ELR (cell line): ENCODE measurements at places on chromosomes 12 and 14.

GRCh38 chr12:14635776-14636175 is 60.6 kb downstream of the GUCY2C start:
- DNase-seq, result peak; percentile 24

DNA sequence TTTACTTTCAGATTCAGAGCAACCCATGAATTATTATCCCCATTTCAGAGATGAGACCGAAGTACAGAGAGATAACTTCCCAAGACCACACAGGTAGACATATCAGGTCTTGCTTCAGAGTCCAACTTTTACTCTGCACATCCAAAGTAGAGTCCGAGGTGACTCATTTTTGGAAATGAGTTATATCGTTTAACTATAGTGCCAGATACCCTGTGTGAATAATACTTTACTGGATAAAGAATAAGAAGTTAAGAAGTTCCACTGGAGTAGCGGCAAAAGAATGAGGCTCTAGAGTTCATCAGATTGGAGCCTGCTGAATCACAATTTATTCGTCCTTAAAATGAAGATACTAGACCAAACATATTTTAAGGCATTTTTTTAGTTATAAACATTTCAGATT is 124.7 kb downstream of the EPS8 start:
- DNase-seq, result peak; percentile 60

- peak; percentile 66 for DNase-seq
These were observed 192.0 kb upstream of the HMGA2 start for GRCh38 chr12:65632131-65632855.

DNA sequence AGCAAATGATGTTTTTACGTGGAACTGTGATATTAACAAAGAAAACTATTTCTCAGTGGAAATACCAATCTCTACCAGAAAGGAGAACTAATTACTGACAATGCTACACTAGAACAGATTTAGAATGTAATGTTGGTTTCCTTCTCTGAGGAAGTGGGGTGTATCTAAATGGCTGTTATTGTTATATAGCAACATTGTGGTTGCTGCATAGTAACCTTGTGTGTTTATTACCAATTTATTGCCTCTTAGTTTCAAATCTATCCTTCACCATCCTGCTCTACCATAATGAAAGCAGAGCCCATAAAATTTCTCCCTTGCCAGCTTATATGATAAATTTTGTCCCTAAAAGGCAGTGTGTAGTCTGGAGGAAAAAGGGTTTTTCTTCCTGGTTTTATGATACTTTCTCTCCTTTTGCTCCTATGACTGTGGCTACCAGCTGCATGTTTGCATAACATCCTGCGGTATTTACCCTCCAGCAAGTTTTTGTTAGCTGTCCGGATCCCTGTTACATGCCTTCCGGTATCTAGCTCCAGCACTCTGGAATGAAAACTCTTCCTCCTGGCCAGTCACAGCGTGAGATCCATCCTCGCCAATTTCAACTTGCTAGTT is 5.7 kb upstream of the KLRK1 start:
- peak; percentile 91 for DNase-seq

- no peak for DNase-seq
These were observed 110.4 kb downstream of the KCNA5 start for GRCh38 chr12:5154091-5154490.

DNA sequence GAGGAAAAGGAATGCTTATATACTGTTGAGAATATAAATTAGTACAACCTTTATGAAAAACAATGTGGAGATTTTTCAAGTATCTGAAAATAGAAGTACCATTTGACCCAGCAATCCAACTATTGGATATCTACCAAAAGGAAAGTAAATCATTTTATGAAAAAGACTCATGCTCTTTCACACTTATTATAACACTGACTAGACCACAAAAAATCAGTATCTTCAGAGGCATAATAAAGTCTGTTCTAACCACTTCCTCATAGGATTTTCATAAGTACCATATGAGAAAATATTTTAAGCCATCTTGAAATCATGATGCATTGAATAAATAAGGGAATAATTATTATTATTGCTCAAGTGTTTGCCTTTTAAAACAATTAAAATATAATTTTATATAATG is 90.8 kb downstream of the SLCO1B1 start:
- no peak for DNase-seq

- DNase-seq, result peak; percentile 86
These were observed 251.0 kb upstream of the FOXG1 start for GRCh38 chr14:28515571-28515970.

DNA sequence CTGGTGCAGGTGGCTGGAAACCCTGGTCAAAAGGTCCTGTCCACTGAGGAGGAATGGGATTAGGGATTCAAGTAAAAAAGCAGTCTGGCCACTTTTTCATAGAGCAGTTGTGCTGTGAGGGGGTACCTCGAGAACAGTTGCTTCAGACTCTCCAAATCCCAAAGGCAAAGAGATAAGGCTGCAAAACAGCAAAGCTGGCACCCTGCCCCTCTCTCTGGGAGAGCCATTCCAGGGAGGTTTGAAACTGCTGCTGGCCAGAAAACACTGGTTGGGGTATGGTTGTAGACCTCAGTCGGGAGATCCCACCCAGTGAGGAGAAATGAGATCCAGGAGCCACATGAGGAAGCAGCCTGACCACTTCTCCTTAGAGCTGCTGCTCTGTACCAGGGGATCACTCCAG is 137.3 kb downstream of the CEP83 start:
- no peak for DNase-seq

GRCh38 chr12:44247588-44247987 is 411.7 kb downstream of the TMEM117 start:
- no peak for DNase-seq
